ENCODE measurements at places on chromosomes 2 and 18. TPM values are rescaled to one million over a fixed set of nuclear protein-coding genes. Genes with fewer than 3 reads are reported as not detected.

- H3K4me1 ChIP-seq = no peaks in the 10 kb centered on the region
- DNase-seq = no peak
- no peaks in the 10 kb centered on the region for H3K27me3 ChIP-seq
- H3K36me3 ChIP-seq = no peaks in the 10 kb centered on the region
- H3K4me3 ChIP-seq = no peak overlapping the region
Observed at GRCh38 chr2:165635532-165635931, 158.5 kb downstream of the GALNT3 start.

GRCh38 chr2:83113953-83114352 is 1345.1 kb downstream of the SUCLG1 start:
- DNase-seq = no peak
- no peak overlapping the region for H3K27ac ChIP-seq
- no peaks in the 10 kb centered on the region for H3K36me3 ChIP-seq

DNA sequence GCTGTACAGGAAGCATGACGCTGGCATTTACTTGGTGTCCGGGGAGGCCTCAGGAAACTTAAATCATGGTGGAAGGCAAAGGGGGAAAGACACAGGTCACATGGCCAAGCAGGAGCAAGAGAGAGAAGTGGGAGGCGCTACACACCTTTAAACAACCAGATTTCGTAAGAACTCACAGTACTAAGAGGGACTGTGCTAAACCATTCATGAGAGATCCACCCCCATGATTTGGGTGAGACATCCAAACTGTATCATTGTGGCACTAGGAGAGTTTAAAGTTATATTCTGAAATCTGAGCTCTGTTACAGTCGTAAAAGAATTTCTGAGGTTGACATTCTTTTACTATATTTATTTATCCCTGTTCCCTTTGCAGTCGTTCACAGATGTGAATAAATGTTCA is 116.6 kb downstream of the ICA1L start:
- H3K4me1 ChIP-seq = no peaks in the 10 kb centered on the region
- H3K36me3 ChIP-seq = no peaks in the 10 kb centered on the region
- DNase-seq = no peak
- no peak overlapping the region for H3K27ac ChIP-seq
- H3K4me3 ChIP-seq = no peak overlapping the region

DNA sequence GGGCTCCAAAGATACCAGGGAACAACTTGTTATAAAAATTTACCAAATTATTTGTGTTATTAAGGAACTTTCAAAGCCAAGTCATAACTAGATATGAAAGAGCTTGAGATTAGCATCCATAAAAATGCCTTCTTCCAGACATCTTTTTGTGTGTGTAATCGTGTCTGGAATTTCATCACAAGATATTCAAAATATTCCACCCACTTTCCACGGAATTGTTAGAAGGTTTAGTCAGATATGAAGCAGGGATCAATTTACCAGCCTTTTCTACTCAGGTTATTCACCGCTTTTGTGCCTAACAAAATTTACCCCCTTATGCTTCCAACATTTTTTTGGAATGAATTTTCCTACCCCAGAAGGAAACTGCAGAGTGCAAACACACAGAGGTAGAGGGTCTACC is 130.2 kb upstream of the ACVR2A start:
- no peaks in the 10 kb centered on the region for H3K27me3 ChIP-seq
- DNase-seq = no peak
- H3K4me1 ChIP-seq = no peaks in the 10 kb centered on the region
- H3K4me3 ChIP-seq = no peak overlapping the region

The NDC80 gene
- 0.26 TPM for total RNA-seq

- no peaks in the 10 kb centered on the region for H3K27me3 ChIP-seq
- H3K4me3 ChIP-seq = no peak overlapping the region
- DNase-seq = no peak
- no peaks in the 10 kb centered on the region for H3K36me3 ChIP-seq
Observed at GRCh38 chr18:50429207-50429948, 54.5 kb downstream of the SKA1 start.

DNA sequence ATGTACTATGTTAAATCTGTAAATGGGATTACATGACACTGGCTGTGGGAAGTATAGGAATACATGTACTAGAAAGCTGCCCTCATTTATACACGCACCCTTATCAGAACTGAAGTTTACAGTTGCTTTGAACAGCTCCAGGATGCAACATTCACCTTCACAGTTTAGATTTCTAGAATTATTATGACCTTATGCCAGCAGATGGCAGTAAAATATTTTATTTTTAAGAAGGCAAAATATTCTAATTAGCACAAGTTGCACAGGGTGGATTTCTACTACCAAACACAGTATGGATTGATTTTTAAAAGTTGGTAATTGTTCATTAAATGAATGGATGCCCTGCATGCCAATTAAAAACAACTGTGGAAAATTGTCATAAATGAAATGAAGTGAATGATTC is 670.4 kb downstream of the KCNJ3 start:
- DNase-seq = no peak
- H3K27ac ChIP-seq = no peak overlapping the region
- H3K27me3 ChIP-seq = no peaks in the 10 kb centered on the region
- no peaks in the 10 kb centered on the region for H3K36me3 ChIP-seq
- H3K4me1 ChIP-seq = no peaks in the 10 kb centered on the region
- no peak overlapping the region for H3K4me3 ChIP-seq

The ATG16L1 gene
- 26.2 TPM for total RNA-seq

DNA sequence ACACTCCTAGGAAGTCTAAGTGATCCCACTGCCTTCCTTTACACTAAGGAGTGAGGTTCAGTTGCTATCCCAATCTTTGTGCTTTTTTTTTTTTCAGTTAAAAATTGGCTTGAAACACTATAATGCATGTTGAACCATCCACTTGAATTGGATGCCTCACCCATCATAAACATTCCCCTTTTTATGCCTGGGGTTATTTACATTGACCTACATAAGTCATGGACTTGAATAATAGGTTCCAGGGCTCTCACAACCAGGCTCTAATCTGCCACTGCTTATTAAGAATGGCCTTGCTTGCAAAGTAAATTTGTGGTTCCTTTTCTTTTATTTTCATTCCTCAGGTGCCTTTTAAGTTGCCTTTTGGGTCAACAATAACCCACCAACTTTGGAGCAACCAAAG is 236.1 kb upstream of the MEIS1 start:
- no peaks in the 10 kb centered on the region for H3K27me3 ChIP-seq
- no peaks in the 10 kb centered on the region for H3K36me3 ChIP-seq

The EHBP1 gene
- 167 TPM for total RNA-seq

The ID2 gene
- total RNA-seq = 341 TPM

The ACMSD gene
- total RNA-seq = not detected

DNA sequence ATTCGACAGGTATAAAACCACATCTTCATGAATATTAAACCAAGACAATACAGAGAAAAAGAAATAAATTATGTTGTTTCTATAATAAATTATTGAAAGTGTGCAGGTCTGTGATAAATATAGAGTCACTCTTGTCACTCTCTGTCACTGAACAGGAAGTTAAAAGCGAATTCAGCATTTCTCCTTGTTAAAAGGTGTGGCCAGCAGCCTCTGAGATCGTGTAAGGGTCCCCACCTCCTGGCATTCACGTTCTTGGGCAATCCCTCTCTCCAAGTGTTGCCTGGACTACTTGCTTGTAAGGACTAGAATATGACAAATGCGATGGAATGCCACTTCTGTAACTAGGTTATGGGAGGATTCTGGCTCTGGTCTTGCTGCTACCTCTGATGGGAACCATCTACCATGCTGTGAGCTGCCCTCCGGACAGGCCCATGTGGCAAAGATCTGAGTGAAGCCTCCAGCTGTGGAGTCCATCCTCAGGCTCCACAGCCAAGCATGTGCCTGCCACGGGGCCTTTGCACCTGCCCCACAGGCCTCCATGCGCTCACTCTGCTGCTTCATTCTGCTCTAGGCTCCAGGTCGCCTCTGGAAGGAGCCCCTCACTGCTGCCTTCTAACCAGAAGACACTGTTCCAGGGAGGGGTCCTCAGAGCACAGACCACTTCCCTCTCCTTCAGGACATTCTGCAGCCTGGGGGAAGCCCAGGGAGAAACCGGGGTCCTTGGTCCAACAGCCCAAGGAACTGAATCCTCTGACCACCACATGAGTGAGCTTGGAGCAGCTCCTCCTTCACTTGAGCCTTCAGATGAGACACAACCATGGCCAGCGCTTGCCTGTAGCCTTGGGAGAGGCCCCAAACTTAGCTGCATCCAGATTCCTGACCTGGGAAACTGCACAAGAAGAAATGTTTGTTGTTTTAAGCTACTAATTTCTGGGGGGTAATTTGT is 202.9 kb upstream of the HDAC4 start:
- H3K4me1 ChIP-seq = no peaks in the 10 kb centered on the region
- H3K36me3 ChIP-seq = no peaks in the 10 kb centered on the region
- no peak overlapping the region for H3K4me3 ChIP-seq
- H3K27ac ChIP-seq = no peak overlapping the region

- H3K27me3 ChIP-seq = no peaks in the 10 kb centered on the region
- no peak overlapping the region for H3K4me3 ChIP-seq
- no peak for DNase-seq
- H3K36me3 ChIP-seq = no peaks in the 10 kb centered on the region
Observed at GRCh38 chr2:84441036-84441435, 18.0 kb downstream of the SUCLG1 start.

DNA sequence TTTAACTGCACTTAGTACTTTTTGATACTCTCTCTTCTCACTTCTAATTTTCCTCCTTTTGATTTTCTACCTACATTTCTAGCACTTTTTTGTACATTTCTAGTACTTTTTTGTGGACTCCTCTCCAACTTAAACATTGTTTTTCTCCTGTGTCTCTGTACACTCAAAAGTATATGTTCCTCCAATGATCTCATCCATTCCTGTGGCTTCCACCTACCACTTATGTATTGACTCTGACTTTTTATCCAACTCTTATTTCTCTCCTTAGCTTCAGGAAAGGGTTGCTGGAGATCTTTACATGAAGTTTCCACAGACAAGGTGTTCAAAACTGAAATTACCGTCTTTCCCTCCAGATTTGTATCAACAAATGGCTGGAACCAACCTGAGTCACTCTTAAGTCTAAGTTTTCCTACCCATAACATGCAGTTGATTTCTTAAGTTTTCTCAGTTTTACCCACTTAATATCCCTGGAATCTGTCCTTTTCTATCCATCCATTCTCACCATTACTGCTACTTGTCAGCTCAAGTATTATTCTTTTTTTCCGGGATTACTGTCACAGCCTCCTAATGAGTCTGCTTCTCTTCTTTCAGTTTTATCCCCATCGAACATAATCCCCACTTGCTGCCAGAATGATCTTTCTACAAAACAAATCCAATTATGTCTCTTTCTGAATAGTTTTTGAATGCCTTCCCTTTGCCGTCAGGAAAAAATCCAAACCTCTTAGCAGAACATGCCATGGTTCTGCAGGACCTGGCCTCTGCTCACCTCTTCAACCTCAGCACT is 22.6 kb upstream of the PELI1 start:
- H3K4me1 ChIP-seq = no peaks in the 10 kb centered on the region
- DNase-seq = no peak
- no peak overlapping the region for H3K27ac ChIP-seq
- H3K36me3 ChIP-seq = no peaks in the 10 kb centered on the region
- H3K4me3 ChIP-seq = no peak overlapping the region

DNA sequence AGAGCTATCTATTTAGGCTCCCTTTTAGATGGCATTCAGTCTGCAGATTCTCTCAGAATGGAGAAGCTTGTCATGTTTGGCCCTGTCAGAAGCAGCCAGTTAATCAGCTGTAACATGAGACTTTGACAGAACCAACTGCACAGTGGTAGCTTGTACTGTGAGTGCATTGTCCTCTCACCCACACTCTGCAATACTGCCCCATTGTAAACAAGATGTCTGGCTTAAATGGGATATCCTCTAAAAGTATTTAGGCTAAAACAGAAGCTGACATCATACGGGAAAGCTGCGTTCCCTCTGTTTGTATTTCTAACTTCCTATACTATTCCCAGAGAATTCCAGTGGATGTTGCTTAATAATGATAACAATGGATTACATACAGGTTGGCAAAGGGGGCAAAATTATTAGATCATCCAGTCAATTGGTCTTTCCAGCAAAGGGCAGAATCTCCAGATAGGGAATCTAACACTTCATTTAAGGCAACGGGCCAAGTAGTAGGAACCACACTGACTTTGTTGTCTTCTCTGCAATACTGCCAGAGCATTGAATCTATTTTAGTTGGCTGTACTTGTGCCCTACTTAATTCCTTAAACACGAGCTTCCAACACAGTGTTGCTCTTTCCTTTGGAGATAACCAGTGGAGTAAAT is 15.4 kb upstream of the STAT4 start:
- no peaks in the 10 kb centered on the region for H3K4me1 ChIP-seq
- H3K27ac ChIP-seq = no peak overlapping the region
- H3K27me3 ChIP-seq = no peaks in the 10 kb centered on the region
- H3K4me3 ChIP-seq = no peak overlapping the region

The FEV gene
- not detected for total RNA-seq

The DCDC2C gene
- not detected for total RNA-seq

- H3K36me3 ChIP-seq = no peaks in the 10 kb centered on the region
- H3K27ac ChIP-seq = no peak overlapping the region
- no peaks in the 10 kb centered on the region for H3K27me3 ChIP-seq
- H3K4me1 ChIP-seq = no peaks in the 10 kb centered on the region
- no peak for DNase-seq
Observed at GRCh38 chr2:133303150-133303549, 265.1 kb downstream of the NCKAP5 start.

- no peak overlapping the region for H3K4me3 ChIP-seq
- no peaks in the 10 kb centered on the region for H3K36me3 ChIP-seq
- DNase-seq = no peak
- no peaks in the 10 kb centered on the region for H3K4me1 ChIP-seq
- H3K27me3 ChIP-seq = no peaks in the 10 kb centered on the region
- H3K27ac ChIP-seq = no peak overlapping the region
Observed at GRCh38 chr18:26624443-26624842, 76.1 kb upstream of the KCTD1 start.

DNA sequence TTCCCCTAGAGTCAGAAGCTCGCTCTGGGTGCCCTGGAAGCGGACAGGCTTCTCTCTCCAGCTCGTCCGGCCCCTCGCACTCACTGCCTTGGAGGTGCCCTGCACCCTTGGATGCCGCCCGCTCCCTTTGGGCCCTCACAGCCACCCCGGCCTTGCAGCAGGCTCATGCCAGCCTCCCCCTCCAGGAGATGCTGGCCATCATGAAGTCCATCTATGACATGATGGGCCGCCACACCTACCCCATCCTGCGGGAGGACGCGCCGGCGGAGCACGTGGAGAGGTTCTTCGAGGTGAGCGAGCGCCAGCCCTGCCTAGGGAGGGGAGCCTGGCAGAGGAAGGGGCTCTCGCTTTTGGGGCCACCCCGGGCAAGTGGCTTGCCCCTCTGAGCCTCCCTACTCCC is 20.3 kb upstream of the FAHD2A start:
- H3K4me3 ChIP-seq = no peak overlapping the region
- no peaks in the 10 kb centered on the region for H3K36me3 ChIP-seq
- H3K27me3 ChIP-seq = no peaks in the 10 kb centered on the region
- no peak overlapping the region for H3K27ac ChIP-seq
- H3K4me1 ChIP-seq = no peaks in the 10 kb centered on the region

GRCh38 chr2:8090748-8091700 is 590.8 kb upstream of the ID2 start:
- no peak overlapping the region for H3K27ac ChIP-seq
- H3K4me1 ChIP-seq = no peaks in the 10 kb centered on the region
- no peaks in the 10 kb centered on the region for H3K36me3 ChIP-seq
- no peak overlapping the region for H3K4me3 ChIP-seq

The TTC32 gene
- 21.3 TPM for total RNA-seq

The CMPK2 gene
- 9.4 TPM for total RNA-seq
